ENCODE measurements at places on chromosomes 6 and 20. TPM values are rescaled to one million over a fixed set of nuclear protein-coding genes. Genes with fewer than 3 reads are reported as not detected.

Gene DEFB121
- not detected for total RNA-seq

Gene HSPA1L
- total RNA-seq = 3.7 TPM

Gene ID4
- total RNA-seq = 76.7 TPM

Gene OTOR
- under 0.01 TPM for total RNA-seq

Gene PNLDC1
- total RNA-seq = not detected

Gene GINS1
- total RNA-seq = 6.4 TPM

Gene NMBR
- 4.7 TPM for total RNA-seq

Gene SOBP
- 58.0 TPM for total RNA-seq

Gene NSFL1C
- total RNA-seq = 24.1 TPM

Gene KCNK17
- not detected for total RNA-seq

Gene EPB41L2
- total RNA-seq = 50.6 TPM

Gene MYH7B
- total RNA-seq = under 0.01 TPM

Gene SLC17A2
- total RNA-seq = not detected
